ENCODE measurements at places on chromosomes 13 and 19. TPM values are rescaled to one million over a fixed set of nuclear protein-coding genes. Genes with fewer than 3 reads are reported as not detected.

DNAAF3 gene
- total RNA-seq = 2.4 TPM

DNA sequence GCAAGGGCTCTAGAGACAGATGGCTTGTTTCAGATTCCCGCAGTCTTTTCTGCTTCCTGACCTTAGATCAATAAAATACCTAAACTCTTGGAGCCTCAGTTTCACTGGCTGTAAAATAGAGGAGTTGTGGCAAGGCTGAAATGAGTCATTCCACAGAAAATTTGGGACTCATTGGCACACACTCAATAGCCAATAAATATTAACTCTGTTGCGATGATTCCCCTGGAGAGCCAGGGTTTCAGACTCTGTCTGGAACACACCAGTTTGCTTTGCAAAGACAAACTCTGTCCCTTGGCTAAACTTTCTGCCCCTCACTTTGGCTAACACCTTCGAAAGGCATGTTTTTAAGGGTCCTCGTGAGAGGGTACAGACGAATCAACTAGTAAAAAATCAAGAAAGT lies 18.1 kb upstream of the UBE2L5 start:
- DNase-seq = no peak

N4BP2L1 gene
- 1.9 TPM for total RNA-seq

DLL3 gene
- total RNA-seq = 788 TPM

DNA sequence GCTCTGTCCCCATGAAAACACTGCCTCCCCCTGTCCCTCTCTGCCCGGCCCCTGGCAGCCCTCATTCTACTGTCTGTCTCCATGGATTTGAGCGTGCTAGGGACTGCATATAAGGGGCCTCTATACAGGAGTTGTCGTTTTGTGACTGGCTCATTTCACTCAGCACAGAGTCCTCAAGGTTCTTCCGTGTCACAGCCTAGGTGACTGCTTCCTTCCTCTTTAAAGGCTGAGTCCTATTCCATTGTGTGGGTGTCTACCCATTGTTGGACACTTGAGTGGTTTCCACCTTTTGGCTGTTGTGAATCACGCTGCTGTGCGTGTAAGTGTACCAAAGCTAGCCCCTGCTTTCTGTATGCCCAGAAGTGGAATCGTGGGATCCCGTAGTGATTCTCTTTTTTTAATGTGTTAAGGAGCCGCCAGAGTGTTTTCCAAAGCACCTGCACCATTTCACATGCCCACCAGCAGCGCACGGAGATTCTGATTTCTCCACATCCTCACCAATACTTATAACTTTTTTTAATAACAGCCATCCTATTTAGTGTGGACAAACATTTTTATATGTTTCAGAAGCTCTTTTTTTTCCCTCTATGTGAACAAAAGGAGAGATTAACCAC lies 116.7 kb downstream of the COL4A2 start:
- no peak for DNase-seq

ITGBL1 gene
- total RNA-seq = not detected

- DNase-seq = no peak
Observed at GRCh38 chr13:51339952-51340732, 651 bp downstream of the SERPINE3 start.

NR1H2 gene
- total RNA-seq = 28.3 TPM

DNA sequence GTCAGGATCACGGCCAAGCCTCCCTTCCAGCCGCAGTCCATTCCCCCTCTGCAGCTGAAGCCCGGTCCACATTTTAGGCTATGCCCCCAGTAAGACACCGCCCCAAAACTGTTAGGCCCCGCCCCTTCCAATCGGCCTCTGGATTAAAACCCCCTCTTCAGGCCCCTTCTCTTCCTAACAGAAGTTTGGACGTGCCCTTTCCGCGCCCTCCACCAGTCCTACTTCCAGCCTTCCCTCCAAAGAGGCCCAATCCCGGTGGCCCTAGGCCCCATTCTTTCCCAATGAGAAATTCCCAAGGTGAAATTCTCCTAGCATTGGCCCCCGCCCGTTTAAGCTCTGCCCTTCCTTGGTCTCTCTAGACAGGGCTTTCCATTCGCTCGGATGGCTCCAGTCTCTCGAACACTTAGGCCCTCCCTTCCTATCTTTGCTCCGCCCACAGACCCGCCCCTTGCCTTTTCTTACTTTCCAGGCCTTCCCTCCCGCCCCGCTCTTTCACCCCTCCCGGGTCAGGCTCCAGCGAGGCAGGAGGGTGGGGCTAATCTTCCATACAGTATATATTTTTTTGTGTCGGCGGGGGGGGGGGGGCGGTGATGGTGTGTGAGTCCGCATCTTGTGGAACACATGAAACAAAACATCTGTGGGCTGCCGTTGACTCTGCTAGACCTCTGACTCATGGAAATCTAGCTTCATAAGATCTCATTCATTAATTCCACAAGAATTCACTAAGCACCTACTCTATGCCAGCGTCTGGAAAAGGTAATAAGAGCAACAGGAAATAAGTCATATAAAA lies 13.6 kb downstream of the LTBP4 start:
- DNase-seq = peak; percentile 83

CPT1C gene
- 133 TPM for total RNA-seq

TGDS gene
- total RNA-seq = 6.3 TPM

DNA sequence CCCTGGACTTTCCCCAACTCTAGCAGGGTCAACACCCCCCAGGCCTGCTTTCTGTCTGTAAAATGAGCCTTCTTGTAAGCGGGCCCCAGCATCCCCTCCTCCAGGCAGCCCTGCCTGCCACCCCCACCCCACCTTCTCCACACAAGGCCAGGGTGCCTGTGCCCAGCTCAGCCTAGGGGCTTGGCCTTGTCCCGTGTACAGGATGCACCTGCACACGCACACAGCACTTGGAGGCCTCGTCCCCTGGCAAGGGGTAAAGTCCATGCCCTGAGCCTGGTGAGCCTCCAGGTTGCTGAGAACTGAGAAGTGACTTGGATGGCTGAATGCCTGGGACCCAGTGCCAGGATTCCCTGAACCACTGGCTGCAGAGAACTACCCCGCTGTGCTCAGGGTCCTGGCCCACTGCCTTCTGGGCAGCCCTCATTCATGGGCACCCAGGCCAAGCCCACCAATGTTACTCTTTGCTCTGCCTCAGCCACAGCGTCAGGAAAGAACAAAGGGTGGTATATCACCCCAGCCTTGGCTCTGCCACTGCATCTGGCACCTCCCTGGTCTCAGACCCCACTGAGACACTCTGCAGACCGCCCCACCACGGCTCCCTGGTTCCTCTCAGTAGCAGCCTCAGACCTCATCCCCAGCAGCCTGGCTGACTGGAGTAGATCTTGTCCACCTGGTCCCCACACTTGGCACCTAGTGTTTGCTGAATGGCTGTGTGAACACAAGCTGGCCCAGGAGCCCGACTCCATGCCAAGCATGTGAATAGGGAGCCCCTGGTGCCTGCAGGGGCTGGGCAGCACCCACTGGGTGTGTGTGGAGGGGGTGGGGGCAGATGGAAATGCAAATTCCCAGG lies 1.8 kb upstream of the TM6SF2 start:
- no peak for DNase-seq

YJEFN3 gene
- 21.6 TPM for total RNA-seq

DNA sequence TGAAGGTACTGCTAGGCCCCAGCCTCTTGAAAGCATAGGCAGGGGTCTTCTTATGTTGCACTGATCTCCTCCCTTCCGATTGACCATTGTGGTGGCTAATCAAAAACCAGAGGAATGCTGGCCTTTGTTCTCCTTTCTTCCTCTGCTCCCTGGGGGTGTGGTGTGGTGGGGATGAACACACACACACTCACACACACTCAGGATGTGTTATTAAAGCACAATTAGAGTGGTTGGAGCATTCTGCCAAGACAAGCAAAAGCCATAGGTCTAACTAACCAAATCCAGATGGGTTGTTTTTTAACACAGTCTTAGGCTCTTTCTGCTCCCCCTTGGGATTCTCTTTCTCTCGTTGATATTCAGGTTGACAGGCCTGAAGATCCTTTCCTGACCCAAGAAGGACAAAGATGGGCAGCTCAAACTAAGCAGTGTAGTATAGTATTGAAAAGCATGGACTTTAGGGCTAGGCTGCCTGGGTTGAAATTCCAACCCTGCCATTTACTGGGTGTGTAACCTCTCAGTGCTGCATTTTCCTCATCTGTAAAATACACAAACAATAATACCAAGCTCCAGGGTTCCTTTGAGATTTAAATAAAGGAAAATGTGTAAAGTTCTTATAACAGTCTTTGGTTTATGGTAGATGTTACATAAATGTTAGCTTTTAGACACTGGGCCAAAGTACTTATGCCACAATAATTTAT lies 25.5 kb upstream of the DGKH start:
- DNase-seq = no peak

- peak; percentile 63 for DNase-seq
Observed at GRCh38 chr13:113817860-113818691, 45.8 kb downstream of the GAS6 start.

DNA sequence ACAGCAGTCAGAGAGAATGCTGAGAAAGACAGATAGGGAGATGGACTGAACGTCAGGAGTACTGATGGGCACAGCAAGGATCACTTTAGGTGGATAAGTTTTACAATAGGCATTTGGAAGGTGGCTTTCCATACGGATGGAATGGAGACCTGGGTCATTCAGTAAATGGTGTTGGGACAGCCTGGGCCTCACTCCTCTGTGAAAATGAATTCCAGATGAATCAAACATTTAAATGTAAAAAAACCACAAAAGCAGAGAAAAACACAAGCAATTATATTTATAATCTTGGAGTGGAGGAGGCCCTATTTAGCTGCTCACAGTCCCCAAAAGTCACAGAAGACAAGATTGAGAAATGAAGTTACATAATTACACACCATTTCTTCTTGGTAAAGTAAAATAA lies 4.7 kb downstream of the IL17D start:
- DNase-seq = no peak

DNA sequence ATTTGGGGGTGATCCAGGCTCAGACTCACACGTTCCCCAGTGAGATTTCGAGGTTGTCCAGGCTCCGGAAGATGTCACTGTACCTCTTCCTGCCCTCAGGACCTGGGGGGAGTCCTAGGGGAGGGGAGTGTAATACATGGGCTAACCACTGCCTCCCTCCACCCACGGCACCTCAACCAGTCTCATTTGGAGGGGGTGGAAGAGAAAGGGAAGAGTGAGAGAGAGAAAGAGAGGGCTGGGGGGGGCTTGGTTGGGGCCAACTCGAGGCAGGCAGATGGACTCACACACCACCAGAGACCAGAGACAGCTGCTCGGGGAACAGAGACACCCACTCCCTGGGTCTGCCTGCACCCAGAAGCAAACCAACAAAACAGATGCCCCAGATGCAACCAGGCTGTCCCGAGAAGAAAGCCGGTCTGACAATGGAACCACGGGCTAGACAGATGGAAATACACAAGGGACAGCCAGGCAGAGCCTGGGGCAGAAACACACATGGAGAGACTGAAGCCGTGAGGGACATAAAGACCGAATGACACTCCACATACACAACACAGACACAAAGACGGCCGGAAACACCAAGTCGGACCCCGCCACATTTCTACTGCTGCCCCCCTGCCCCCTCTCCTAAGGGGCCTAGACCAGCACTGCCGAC lies 825 bp downstream of the GMIP start:
- peak; percentile 82 for DNase-seq

- DNase-seq = no peak
Observed at GRCh38 chr19:46715620-46715974, 1.3 kb downstream of the PRKD2 start.

AZU1 gene
- total RNA-seq = 2.2 TPM

DNA sequence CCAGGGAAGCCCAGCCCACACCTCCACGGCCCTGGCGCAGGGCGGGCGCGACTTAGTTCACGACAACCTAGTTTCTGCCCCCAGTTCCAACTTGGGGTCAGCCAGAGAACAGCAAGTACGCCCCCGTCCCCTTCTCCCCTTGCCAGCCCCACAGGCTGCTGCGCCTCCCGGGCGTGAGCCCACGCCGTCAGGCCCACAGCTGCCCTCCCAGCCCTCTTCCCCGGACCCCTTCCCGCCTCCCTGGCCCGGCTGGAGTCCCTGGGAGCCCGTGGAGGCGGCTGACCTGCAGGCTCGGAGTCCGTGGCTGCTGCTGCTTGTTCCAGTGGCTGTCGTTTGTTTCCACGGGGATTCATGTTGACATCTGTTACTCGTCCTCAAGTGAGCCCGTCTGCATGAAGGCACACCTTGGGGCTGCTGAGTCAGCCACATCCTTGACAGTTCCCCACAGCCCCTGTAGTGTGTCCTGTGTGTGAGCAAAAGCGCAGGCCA lies 86.0 kb downstream of the ATP11A start:
- peak; percentile 56 for DNase-seq

GRCh38 chr19:35797663-35798062 lies 15.0 kb downstream of the PRODH2 start:
- no peak for DNase-seq

GRCh38 chr19:44685877-44686276 lies 13.1 kb upstream of the CEACAM16 start:
- no peak for DNase-seq

GRCh38 chr13:91346062-91346461 lies 1.4 kb upstream of the MIR17HG start:
- no peak for DNase-seq

CRX gene
- not detected for total RNA-seq

CACNG6 gene
- total RNA-seq = 0.74 TPM

DNA sequence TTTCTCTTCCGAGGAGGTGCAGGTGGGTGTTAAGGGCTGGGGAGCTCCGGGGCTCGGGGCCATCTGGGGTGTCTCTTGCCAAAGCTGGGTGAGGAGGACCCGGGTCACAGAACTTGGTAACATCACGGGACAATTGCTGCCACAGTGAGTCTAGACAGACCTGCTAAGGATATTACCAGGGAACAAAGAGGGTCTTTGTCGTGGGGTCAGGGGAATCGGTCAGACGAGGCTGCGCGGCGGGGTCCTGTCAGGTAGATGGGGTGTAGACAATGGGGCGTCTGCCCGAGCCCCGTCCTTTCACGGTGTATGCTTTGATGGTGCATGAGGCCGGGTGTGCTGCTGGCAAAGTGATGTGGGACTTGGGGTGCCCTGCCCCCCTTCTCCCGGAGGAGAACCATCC lies 7.8 kb downstream of the PGPEP1 start:
- DNase-seq = no peak

ZNF20 gene
- total RNA-seq = 8.1 TPM

SLC44A2 gene
- total RNA-seq = 129 TPM

- peak; percentile 66 for DNase-seq
Observed at GRCh38 chr19:47280183-47280797, 5.6 kb downstream of the INAFM1 start.

GRCh38 chr13:80336370-80336769 lies 4.6 kb downstream of the SPRY2 start:
- DNase-seq = no peak

MIA gene
- not detected for total RNA-seq

- no peak for DNase-seq
Observed at GRCh38 chr13:76799696-76800095, 86.5 kb downstream of the KCTD12 start.

- no peak for DNase-seq
Observed at GRCh38 chr13:97308735-97309429, 86.7 kb downstream of the MBNL2 start.

ZNF382 gene
- total RNA-seq = 77.1 TPM

SYT3 gene
- total RNA-seq = 15.6 TPM

GRCh38 chr13:74003374-74003773 lies 130.8 kb downstream of the KLF12 start:
- DNase-seq = no peak

ZNF541 gene
- not detected for total RNA-seq

DNA sequence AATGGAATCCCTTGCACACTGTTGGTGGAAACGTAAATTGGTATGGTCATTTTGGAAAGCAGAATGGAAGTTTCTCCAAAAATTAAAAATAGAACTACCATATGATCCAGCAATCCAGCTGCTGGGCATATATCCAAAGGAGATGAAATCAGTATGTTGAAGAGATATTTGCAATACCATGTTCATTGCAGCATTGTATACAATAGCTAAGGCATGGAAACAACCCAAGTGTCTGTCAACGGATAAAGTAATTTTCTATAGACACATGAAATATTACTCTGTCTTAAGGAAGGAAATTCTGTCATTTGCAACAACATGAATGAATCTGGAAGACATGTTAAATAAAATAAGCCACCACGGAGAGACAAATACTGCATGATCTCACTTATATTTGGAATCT lies 124.7 kb downstream of the GPC5 start:
- no peak for DNase-seq

ZNF763 gene
- total RNA-seq = 10.3 TPM

All from glutamatergic neuron (in vitro differentiated cells).